BJ (cell line): ENCODE measurements at places on chromosomes 5 and 9. TPM values are rescaled to one million over a fixed set of nuclear protein-coding genes. Genes with fewer than 3 reads are reported as not detected.

DNA sequence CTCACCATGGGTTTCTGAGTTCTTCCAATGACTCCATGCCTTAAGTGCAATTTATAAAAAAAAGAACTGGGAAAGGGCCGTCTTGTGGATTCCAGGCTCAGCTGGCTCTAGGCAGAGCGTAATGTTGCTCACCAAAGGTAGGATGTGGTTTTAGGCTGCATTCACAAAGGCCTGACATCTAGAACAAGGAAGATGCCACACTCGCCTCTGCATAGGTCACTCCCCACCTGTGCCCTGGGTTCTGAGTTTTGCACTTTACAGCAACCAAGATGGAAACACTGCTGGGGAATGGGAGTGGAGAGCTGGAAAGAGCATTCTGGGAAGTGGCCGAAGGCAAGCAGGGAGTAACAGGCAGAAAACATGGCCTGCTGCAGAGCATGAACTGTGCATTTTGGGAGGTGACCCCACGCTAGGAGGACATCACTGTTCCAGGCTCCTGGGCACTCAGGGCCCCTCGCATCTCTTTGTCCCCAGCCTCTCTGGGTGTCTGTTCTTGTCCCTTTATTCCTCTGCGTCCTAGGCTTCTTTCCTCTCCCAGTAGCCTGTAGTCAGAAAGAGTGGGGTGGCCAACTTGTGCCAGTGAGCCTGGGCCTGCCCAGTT, 12.3 kb downstream of the FCN2 start:
- DNase-seq = no peak

DNA sequence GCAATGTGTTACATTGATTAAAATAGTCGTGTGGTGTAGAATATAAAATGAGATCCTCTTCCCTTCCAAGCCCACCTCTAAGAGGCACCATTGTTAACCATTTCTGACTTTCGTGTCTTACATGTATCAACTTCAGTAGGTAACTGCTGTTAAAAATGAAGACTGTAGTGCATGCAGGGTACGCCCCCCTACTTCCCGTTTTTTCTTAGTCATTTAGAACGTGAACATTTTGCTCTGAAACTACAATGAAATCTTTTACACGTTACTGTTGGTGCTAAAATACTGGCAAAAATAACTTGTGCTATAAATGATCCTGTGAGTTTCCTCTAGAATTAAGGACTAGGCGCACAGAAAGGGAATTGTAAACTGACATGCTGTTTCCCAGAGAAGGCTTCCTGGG, 41.5 kb downstream of the WNK2 start:
- DNase-seq = no peak

GRCh38 chr9:109934857-109935215, 154.8 kb downstream of the PALM2AKAP2 start:
- DNase-seq = no peak

DNA sequence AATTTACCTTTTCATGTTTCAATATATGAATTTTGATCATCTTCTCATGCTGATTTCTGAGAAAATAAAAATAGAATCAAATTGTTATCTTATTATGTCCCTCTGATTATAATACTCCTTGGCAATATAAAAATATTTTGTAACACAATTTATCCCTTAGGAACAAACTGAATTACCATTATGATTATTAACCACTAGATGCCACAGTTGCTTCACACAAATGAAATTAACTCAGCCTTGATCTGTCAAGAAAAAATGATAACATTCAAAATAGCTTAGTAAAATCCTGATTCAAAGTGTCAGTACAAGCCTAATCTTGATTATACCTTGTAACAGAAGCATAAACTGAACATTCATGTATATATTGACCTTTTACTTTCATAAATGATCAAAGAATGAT, 4.8 kb upstream of the CHSY3 start:
- DNase-seq = no peak

GRCh38 chr9:30943446-30944224, 1440.8 kb upstream of the ACO1 start:
- DNase-seq = no peak

- no peak for DNase-seq
These were observed 4.0 kb downstream of the GADD45G start for GRCh38 chr9:89608641-89609335.

GRCh38 chr5:31934156-31934555, 240.0 kb downstream of the GOLPH3 start:
- DNase-seq = no peak

- no peak for DNase-seq
These were observed 222.4 kb downstream of the CACNA1B start for GRCh38 chr9:138099803-138100598.

GRCh38 chr9:113858282-113858681, 17.8 kb upstream of the ZNF618 start:
- DNase-seq = no peak

DNA sequence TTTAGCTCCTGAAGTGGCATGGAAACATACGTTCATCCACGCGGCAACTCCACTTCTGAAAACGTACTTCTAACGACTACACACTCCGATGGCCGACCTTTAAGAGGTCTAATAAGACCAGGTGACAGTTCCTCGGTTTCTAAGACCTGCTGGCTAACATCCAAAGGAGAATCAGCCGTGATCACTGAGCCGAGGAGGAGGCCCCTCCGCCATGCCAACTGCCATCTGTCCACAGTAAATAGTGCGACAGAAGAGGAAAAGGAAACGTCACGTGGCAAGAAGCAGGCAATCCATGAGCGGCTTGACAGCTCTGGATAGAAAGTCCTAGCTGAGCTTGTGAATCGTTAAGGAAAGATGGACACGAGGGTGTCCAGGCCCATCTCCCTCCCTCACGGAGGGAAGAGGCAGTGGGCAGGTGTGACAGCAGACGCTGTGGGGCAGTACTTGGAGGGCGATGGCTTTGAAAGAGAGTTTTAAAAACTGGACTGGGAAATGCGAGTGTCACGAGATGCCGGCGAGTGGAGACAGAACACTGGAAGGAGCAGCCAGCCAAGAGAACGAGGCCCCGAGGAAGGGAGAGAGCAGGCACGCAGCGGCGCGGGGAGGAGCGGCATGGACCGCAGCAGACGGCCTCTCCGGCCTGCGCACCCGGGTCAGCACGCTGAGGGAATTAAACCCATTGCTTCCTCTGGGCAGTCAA, 66.7 kb upstream of the TBC1D9B start:
- DNase-seq = no peak

- peak; percentile 96 for DNase-seq
These were observed 24.4 kb upstream of the VDAC1 start for GRCh38 chr5:134029156-134029555.

DNA sequence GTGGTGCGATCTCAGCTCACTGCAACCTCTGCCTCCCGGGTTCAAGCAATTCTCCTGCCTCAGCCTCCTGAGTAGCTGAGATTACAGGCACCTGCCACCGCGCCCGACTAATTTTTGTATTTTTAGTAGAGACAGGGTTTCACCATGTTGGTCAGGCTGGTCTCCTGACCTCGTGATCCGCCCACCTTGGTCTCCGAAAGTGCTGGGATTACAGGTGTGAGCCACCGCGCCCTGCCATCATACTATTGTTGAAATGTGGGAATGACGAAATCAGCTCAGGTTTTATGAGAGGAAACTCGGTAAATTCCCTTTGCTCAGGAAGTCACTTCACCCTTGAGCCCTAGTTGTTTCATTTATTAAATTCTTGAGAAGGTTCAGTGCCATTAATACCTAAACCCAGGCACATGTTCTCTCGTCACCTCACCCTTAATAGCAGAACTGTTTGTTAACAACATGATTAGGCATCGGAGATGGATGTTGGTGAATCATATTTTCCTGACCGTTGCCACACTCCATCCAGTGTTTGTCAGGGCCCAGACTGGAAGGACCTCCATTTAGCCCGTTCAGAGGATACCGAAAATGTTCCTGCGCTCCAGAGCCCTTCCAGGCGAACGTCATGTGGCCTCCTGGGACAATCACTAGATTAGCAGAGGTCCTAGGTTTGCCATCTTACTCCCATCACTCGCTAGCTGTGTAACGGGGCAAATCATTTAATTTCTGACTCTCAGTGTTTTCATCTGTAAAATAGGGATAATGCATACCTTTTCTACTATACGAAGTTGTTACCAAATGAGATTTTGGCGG, 20.0 kb upstream of the CREBRF start:
- DNase-seq = no peak

DNA sequence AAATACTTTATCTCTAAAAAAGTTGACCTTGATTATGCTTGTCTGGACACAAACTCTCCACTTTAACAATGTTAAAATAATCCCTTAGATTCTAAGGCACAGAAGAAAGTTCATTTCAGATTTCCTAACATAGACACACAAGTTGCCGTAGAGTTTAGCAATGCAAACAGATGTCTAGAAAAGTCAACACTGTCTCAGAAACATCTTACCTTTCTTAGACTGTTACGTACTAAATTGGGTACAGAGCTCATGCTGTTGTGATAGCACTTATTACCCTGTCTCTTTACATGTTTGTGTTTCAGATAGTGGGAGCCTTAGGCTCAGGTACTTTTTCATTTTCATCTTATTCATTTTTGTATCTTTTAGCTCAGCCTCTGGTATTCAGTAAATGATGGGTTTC, 52.0 kb downstream of the C5 start:
- DNase-seq = no peak

DNA sequence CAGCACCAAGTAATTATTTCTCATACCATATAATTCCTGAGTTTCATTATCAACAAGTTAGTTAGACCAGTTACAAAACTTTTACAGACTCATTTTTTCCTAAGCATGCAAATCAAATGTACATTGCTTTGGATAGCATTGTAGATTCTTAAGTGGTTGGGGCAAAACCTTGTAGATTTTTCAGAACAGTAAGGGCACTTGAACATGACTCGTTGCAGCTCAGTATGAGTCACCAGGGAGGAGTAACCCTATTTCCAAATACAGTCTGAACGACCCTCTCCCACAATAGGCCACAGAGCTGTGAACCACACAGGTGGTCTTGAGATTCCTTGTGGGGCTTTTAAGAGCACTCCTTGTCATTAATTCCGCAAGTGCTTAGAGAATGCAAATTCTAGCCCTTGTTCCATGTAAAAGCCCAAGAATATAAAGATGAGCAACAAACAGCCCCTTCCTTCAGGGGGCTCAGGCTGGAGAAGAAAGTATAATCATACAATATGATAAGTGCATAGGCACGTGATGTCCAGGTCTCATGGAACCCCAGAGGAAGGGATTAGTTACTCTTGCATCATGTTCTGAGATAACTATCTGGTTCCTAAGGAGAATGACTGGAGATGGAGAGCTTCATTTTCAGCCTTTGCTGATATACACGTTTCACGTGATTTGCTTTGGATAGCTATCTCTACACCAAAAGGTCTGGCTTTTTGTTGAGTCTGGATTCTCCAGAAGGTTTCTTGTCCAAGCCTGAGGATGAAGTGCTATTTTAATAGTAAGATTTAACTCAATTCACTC, 295.7 kb downstream of the KCNN2 start:
- DNase-seq = no peak

- DNase-seq = no peak
These were observed 2.8 kb downstream of the CKS2 start for GRCh38 chr9:89313842-89314241.

- DNase-seq = no peak
These were observed 264.6 kb downstream of the NR3C1 start for GRCh38 chr5:143138839-143139238.

- DNase-seq = no peak
These were observed 65.3 kb upstream of the TGFBR1 start for GRCh38 chr9:99039505-99040182.

GRCh38 chr5:100762995-100763394, 140.1 kb downstream of the ST8SIA4 start:
- no peak for DNase-seq

GRCh38 chr5:94932259-94932658, 313.8 kb downstream of the SLF1 start:
- DNase-seq = peak; percentile 3

DNA sequence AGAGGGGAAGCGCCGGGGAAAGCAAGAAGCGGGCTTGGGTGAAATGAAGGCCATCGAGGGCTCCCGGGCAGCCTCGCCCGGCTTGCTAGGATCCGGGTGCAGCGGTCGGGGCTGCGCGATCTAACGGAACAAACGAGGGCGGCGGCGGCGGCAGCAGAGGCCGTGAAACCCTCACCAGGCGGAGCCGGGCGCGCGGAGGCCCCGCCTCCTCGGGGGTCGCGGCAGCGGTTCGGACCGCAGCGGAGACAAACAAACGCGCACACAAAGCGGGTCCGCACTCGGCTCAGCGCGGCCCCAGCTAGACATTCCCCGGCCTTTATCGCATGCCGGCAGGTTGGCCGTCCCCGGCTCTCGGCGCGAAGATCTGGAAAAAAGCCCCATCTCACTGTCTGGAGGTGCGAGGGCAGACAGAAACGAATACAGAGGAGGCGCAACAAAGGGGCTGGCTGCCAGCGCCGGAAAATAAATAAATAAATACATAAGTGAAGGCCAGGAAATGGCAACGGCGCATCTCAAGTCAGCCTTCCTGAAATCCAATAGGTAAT, 10.5 kb upstream of the TRIM36 start:
- no peak for DNase-seq

GRCh38 chr5:100901821-100902341, 1.2 kb downstream of the ST8SIA4 start:
- no peak for DNase-seq

- DNase-seq = no peak
These were observed 653.7 kb downstream of the NR2F1-AS1 start for GRCh38 chr5:92927291-92927778.

GRCh38 chr5:151721087-151721646, 34.5 kb upstream of the SPARC start:
- no peak for DNase-seq

- DNase-seq = no peak
These were observed 333.3 kb downstream of the SEMA5A start for GRCh38 chr5:9212605-9213004.

DNA sequence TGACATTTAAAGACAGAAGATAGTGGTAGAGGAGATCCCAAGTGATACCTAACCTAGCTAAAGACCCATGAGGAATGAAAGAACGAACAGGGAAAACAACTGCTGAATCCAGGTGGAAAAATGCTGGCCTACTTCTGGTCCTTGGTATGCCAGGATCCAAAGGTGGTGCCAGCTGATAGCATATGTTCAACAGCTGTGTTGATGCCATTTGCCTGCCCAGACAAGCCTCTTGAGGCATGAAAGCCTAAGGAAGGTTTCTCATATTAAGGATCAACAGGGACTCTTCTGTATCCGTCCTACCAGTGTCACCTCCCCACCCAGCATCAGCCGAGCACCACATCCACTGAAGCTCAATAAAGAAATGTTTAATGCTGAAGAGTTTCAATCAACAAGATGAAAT, 225.7 kb upstream of the DMRT1 start:
- DNase-seq = no peak

The UNC13B gene
- polyA plus RNA-seq = 13.2 and 13.3 TPM in 2 replicates

The CAMK2A gene
- 0.09 and 0.11 TPM in 2 replicates for polyA plus RNA-seq

The FSTL4 gene
- not detected in 2 replicates for polyA plus RNA-seq

The PAPPA gene
- polyA plus RNA-seq = 34.7 and 39.9 TPM in 2 replicates

The TAF1L gene
- 0.01 TPM in 1 of 2 replicates, not detected in the other for polyA plus RNA-seq

The RAB24 gene
- 39.7 and 54.7 TPM in 2 replicates for polyA plus RNA-seq

The LCN1 gene
- not detected in 2 replicates for polyA plus RNA-seq

The FASTKD3 gene
- polyA plus RNA-seq = 5.6 and 9.2 TPM in 2 replicates

The STKLD1 gene
- 0.70 and 1.2 TPM in 2 replicates for polyA plus RNA-seq

The FCN2 gene
- not detected in 2 replicates for polyA plus RNA-seq
